Spinal cord (tissue), 10 donors: ENCODE measurements at places on chromosomes 13 and 19. TPM values are rescaled to one million over a fixed set of nuclear protein-coding genes. Genes with fewer than 3 reads are reported as not detected.

Gene OR7C1
- 0.10 TPM for total RNA-seq

Gene OLFM2
- 47.9 TPM for total RNA-seq

Gene INSR
- total RNA-seq = 42.5 TPM

Gene TOMM40
- 21.8 TPM for total RNA-seq

Gene IL27RA
- total RNA-seq = 4.1 TPM

Gene PPM1N
- total RNA-seq = 1.5 TPM

Gene OR4F17
- not detected for total RNA-seq

Gene GET3
- total RNA-seq = 50.9 TPM

Gene KCTD4
- total RNA-seq = 2.1 TPM

Gene LILRA5
- total RNA-seq = 3.2 TPM

Gene HCST
- total RNA-seq = 3.5 TPM

Gene S1PR4
- 2.6 TPM for total RNA-seq

Gene ZNF584
- 16.8 TPM for total RNA-seq

Gene KIR2DL3
- not detected for total RNA-seq

Gene ZNF799
- 9.7 TPM for total RNA-seq

Gene IL12RB1
- total RNA-seq = 0.50 TPM

Gene C13orf42
- 0.06 TPM for total RNA-seq

Gene PSG5
- total RNA-seq = 0.50 TPM

Gene KLK15
- not detected for total RNA-seq

Gene REEP6
- 4.5 TPM for total RNA-seq

Gene APOE
- 317 TPM for total RNA-seq

Gene WDR88
- 0.22 TPM for total RNA-seq

Gene PSG11
- not detected for total RNA-seq

Gene KLF1
- total RNA-seq = 3.2 TPM

Gene PRODH2
- total RNA-seq = 0.10 TPM

Gene B3GLCT
- total RNA-seq = 30.9 TPM

Gene PRKCG
- total RNA-seq = 2.9 TPM

Gene KCNN4
- total RNA-seq = 1.1 TPM

Gene LGALS7B
- not detected for total RNA-seq

Gene DHDH
- total RNA-seq = 0.59 TPM

Gene MEIS3
- 35.4 TPM for total RNA-seq

Gene LYPD5
- 2.3 TPM for total RNA-seq

Gene FOSB
- total RNA-seq = 11.5 TPM

Gene SNRPD2
- 170 TPM for total RNA-seq

Gene PLEKHG2
- total RNA-seq = 36.9 TPM

Gene RPL13A
- 2,994 TPM for total RNA-seq

Gene SYNE4
- 1.4 TPM for total RNA-seq

Gene MRPL57
- total RNA-seq = 21.9 TPM

Gene ZNF625
- 25.8 TPM for total RNA-seq

Gene ATP8B3
- 2.1 TPM for total RNA-seq
